ENCODE measurements at places on chromosomes 6 and 20.

- no peak for DNase-seq
Measured at GRCh38 chr20:53159160-53159559, 187.0 kb downstream of the TSHZ2 start.

GRCh38 chr6:15001326-15001910 lies 244.5 kb upstream of the JARID2 start:
- DNase-seq, result no peak

DNA sequence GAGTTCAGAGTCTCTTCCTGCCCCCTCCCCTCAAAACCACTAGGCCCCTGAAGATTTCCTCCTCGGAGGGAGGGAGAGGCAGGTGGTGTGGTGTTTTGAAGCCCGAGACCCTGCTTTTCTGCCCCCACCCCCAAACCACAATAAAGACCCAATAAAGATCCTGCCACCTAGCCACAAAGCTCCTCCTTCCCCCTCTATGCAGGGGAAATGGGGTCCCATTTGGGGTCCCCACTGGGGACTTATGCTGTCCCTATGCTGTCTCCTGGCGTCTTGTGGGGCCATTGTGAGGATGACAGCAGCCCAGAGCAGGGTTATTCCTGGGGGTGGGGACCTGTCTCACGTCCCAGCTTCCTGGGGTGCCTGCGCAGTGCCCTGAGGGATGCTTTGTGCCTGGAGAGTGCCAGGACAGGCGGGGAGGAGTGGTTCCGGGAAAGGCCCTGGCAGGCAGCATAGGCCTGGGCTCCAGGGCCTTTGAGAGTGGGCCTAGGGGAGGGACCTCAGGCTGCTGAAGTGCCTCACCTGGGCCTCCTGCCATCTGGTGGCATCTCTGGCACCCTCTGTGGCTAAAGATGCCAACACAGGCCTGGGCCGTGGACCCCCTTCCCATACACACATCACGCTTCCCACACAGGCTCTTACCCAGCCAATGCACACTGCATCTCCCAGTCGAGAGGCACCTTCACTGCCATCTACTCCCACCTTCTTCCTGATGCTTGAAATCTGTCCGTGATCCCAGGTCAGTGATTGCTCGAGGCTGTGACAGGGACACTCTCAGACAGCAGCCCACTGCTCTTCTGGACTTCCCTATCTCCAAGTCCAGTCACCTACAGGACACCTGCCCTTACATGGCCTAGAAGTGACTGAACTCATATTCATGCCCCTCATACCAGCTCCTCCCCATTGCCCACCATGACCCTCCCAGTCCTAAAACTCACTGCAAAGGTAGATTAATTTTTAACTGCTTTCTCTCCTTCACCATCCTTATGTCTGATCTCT lies 7.9 kb upstream of the ARMC12 start:
- no peak for DNase-seq

DNA sequence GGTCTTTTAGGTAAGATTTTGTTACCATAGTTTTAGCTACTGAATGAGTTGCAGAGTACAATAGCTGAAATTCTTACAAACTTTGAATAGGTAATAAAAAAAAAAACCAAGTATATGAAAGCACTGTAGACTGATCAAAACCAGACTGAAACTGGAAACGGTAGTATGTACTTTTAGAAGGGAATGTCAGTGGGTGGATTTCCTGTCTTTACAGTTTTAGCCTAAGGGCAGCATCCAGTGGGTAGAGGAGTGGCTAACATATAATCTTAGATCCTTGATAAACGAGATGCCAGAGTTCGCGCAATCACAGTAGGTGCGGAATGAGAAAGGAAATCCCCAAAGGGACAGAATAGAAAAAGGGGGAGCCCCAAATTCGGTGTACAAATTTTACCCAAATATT lies 385.9 kb upstream of the RUNX2 start:
- DNase-seq, result no peak

- DNase-seq, result no peak
Measured at GRCh38 chr20:33659341-33660034, 2.6 kb upstream of the C20orf144 start.

DNA sequence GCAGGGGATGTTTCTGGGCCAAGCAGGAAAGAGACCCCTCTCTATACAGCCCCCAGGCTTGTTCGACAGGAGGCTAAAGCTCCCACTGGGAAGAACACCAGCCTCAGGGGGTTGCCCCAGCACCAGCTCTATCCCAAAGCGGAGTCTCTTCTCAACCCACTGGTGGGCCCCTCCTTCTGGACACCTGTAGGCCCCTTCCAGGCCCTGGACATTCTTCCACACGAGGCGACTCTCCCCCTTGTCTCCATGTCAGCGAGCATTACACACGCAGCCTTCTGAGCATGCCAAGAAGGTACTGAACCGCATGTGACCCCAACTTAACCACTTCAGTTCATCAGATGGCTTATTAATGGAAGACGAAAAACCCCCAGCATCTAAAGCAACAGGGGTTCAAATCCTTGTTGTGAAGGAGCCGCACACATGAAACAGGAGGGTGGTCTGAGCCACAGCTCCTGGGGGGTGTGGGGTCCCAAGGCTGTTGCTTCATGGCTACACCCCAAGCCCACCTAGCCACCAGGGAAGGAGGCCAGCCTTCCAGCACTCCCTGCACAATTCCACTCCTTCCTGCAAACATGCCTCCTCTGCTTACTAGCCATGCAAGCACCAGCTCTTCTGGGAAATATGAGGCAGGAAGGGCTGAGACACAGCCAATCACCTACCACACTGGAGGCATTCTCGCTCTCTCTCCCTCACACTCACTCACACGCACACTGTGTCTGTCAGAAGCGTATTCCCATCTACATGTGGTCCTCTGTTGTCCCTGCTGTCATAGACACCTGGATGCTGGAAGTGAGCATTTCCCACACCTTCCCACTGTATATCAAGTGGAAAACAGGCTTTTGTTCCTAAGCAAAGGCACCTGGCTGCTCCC lies 104.5 kb downstream of the NOL4L start:
- no peak for DNase-seq

DNA sequence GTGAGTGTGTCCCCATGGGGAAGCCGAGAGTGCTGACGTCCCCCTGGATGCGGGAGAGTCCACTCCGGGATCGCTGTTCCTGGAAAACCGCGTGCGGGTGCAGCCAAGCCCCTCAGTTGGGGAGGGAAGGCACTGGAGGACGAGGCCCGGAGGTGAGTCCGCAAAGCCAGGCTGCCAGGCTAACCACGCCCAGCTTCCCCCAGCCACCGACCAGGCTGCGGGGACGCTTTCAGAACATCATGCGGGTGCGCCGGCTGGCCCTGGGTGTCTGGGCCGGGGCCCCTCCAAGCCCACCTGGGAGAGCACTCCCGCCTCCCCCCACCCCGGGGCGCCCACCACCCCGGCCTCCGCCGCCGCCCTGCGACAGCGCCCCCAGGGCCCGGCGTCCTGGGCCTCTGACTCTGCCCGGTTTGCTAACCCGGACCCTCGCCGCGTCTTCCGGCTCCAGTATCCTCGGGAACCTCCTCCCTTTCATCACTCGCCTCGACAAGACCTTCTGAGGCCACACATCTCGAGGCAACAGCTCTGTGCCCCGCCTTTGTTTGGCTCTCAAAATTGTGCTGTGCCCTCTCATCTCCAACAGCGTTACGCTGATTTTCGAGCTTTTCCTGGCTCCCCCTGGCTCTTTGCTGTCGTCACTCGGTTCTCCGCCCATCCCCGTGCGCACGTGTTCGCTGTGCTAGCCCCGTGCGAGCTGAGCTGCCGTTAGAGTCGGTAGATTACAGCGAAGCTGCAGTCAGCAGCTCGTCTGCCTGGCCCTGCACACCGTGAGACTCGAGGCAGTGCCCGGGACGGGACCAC lies 47.1 kb upstream of the ENTPD6 start:
- peak; percentile 45 for DNase-seq

DNA sequence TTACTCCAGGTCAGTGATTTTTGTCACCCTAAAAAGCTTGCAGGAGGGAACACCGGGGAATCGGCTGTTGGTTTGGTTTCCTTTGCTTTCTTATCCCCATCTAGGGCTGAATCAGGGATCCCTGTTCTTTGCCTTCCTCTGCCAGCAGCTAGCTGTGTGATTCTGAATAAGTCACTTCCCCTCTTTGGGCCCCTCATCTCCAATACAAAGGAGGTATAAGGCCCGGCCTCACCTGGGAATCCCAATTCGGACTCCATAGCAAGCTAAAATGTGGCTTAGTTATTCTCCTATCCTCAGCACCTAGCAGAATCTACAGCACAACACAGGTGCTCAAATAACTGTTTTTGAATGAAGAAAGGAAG lies 18.5 kb upstream of the ARMC12 start:
- DNase-seq, result no peak

- DNase-seq, result peak; percentile 45
Measured at GRCh38 chr20:667351-668034, 8.1 kb downstream of the SCRT2 start.

DNA sequence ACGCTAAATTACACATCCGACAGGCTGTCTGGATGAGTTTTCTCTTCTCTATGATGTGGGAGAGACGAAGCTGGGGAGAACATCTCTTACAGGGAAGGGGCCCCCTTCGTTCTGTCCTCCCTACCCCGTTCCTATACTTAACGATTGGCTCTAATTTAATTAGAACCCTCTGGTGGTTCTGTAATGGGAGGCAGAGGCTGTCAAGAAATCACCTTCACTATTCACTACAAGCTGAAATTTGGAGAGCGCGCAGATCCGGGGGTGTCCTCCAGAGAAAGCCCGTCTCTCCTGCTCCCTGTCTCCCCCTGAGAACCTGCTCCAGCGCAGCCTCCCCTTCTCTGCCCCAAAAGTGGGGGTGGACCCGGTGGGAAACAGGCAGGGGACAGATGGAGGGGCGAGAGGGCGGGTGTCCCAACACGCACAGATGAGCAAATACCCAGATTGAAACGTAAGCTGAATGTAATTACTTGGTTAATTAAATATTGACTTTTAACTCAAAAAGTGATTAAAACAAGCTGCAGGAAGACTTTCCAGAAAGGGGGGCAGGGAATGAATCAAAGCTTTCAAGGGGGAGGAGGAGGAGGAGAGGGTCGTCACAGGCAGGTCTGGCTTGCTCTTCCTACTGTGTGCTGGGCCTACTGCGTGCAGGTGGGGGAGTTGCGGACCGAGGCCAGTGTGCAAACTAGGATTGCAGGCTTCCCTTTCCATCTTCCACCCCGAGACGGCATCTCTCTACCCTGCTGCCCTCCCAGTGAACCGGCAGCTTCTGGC lies 1.3 kb downstream of the SULF2 start:
- no peak for DNase-seq

GRCh38 chr20:13868331-13868730 lies 83.5 kb downstream of the NDUFAF5 start:
- no peak for DNase-seq

DNA sequence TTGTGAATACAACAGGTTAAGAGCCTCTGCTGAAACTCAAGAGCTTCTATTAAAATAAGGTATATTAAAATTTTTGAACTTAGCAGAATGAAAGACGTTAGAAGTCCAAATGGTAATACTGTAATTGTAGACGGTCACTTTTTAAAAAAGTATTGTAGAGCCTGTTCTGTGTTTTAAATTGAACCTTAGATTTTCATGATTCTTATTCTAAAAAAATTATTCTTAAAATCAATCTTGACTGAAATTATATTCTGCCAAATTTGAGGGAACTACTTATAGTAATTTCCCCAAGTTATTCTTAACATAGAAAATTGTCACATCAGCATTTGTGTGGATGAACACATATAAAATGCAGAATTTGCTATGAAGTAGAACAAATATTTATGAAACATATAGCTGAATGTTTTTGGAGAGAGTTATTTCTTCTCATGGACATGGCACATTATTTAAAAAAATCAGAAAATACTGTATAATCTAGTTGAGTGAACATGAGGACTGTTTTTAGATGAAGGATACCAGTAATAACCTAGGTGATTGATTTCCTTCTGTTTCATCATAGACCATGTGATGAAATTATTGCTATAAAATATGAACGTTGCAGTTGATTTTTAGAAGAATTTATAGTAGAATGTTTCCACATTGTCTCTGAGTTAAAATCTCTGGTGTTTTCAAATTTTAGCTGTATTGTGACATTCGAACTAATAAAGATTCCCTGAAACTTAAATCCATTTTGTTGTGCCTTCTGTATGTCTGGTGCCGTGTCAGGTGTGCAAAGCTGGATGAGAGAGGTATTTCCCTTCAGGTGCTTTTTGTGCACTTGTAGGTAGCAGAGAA lies 2.8 kb downstream of the TBPL1 start:
- no peak for DNase-seq

GRCh38 chr20:49006446-49006980 lies 39.6 kb upstream of the CSE1L start:
- no peak for DNase-seq

- DNase-seq, result no peak
Measured at GRCh38 chr20:46801003-46801702, 91.7 kb downstream of the SLC2A10 start.

DNA sequence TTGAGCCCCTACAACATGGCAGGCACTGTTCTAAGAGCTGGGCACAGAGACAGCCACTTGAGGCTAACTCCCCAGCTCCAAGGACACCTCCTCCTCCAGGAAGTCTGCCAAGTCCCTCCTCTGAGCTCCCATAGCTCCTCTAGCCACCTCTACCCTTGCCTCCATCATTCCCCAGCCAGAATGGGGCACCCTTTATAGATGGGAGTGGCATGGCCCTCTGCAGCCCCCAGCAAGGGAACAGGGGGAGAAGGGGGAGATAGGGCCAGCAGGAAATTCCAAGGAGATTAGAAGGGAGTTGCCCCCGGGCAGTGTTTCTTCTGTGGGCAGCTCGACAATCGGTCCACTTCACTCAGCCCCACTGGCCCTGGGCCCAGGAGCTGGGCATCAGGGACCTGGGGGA lies 19.7 kb upstream of the TLDC2 start:
- DNase-seq, result no peak

GRCh38 chr6:134482593-134483270 lies 164.8 kb upstream of the SGK1 start:
- DNase-seq, result peak; percentile 13

DNA sequence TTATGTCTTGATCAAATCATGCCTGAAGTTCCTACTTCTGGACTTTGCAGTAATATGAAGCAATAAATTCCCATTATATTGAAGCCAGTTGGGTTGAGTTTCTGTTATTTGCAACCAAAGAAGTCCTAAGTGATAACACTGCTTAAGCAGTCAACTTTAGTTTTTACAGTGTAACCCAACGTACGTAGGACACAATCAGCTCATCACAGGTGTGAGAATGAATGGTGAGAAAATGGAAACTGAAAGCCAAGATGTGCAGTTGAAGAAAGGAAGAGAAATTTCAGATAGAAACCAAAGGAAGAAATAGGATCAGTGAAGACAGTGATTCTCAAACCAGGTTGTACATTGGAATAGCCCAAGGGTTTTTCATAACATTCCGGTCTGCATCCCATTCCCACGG lies 211.4 kb upstream of the ZFP64 start:
- DNase-seq, result no peak

DNA sequence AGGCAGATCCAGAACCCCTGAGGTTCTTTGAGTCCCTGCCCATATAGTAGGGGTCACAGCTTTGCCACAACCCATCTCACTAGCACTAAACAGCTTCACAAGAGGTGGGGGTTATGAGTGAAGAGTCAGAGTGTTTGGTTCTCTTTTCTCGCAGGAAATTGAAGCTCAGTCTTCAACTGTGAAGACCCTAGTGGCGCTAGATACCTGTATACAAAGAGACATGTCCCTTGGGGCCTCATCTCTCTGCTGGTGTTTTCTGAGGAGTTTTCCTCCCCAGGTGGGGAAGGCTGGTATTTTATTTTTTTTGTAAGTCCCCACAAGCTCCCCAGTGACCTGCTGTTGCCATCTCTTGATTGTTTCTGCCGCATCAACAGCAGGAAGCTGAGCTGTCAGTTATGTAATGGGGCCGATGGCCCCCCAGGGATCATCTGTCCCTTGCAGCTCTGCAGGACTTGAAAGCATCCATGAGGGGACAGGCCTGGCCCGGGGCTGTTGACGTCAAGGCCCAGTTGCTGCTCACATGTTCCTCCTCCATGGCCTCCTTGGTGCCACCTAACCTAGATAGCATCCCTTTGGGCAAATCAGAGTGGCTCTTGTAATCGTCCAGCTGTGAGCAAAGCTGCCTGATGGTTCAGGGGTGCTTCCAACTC lies 23.1 kb downstream of the STK35 start:
- DNase-seq, result no peak

Measured in fibroblast of villous mesenchyme (primary cell).